ENCODE measurements at places on chromosomes 5 and 9.
A peak's percentile ranks its signal among the peaks of the same experiment; 100 is the strongest.

DNA sequence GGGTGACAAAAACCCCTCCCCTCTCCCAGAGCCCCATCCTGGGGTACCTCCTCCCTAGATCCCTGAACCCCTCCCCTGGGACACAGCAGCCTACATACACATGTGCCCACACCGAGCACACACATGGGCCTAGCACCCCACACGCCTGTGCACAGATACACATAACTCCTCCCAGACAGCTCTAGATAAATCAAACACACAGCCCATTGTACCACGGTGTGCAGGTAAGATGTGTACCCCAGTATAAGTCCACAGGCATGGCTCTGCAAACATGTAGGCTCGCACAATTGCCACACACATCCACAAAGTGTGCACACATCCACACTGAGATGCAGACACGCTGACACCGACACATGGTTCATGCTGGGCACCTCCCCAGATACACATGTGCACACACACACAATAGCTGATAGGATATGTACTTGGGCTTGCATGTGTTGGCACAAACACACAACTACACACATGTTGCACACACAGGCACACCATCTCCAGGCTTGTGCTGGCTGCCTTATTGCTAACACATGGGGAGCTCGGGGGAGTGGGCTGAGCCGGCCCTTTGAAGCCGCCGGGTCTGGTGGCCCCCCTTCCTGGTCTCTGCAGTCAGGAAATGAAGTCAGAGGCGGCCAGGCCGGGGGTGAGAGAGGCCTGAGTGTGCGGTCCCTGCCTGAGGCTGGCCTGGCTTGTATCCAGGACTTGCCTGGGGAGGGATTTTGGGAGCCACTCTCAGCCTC, 30.2 kb downstream of the GOLGA2 start:
- peaks cover 2% of the 10 kb centered on the region for H3K4me1 ChIP-seq
- H3K27me3 ChIP-seq: peaks cover 12% of the 10 kb centered on the region
- no peak overlapping the region for H3K4me3 ChIP-seq
- H3K36me3 ChIP-seq: peaks cover 8% of the 10 kb centered on the region

- H3K27ac ChIP-seq: no peak overlapping the region
- H3K4me3 ChIP-seq: no peak overlapping the region
- no peaks in the 10 kb centered on the region for H3K27me3 ChIP-seq
- H3K4me1 ChIP-seq: peaks cover 12% of the 10 kb centered on the region
- no peaks in the 10 kb centered on the region for H3K36me3 ChIP-seq
These were observed 61.8 kb upstream of the ZBTB43 start for GRCh38 chr9:126743041-126743440.

- no peak overlapping the region for H3K4me3 ChIP-seq
- H3K4me1 ChIP-seq: no peaks in the 10 kb centered on the region
- no peak overlapping the region for H3K27ac ChIP-seq
- no peaks in the 10 kb centered on the region for H3K27me3 ChIP-seq
- no peak for DNase-seq
These were observed 58.2 kb upstream of the PRR16 start for GRCh38 chr5:120405923-120406322.

- H3K4me3 ChIP-seq: no peak overlapping the region
- no peaks in the 10 kb centered on the region for H3K36me3 ChIP-seq
These were observed 258.4 kb downstream of the HCN1 start for GRCh38 chr5:45437752-45438151.

- no peak overlapping the region for H3K27ac ChIP-seq
- H3K4me1 ChIP-seq: peaks cover 2% of the 10 kb centered on the region
- H3K27me3 ChIP-seq: peaks cover 35% of the 10 kb centered on the region
- H3K4me3 ChIP-seq: no peak overlapping the region
These were observed 20.0 kb upstream of the NPM1 start for GRCh38 chr5:171367424-171368370.

DNA sequence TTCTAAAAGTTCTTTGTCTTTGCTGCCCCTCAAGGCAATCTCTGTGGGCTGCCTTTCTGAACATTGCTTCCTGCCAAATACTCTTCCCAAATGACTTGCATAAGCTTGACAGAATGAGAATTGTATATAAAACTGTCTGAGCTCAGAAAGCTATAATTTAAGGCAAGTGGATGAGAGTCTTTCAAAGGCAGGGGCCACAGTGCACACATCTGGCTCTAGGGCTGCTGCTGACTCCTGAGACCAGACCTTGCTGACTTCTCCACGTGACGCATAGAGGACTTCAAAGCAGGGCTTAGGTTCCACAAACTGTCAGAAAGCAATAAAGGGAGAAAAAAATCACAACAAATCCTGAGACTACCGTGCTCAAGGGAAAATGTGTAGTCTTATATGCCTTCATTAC, 79.4 kb upstream of the DIRAS2 start:
- no peak overlapping the region for H3K27ac ChIP-seq
- no peaks in the 10 kb centered on the region for H3K36me3 ChIP-seq
- no peak overlapping the region for H3K4me3 ChIP-seq
- H3K27me3 ChIP-seq: peaks cover 59% of the 10 kb centered on the region

GRCh38 chr5:79181419-79182022, 54.4 kb upstream of the JMY start:
- H3K27me3 ChIP-seq: no peaks in the 10 kb centered on the region
- no peaks in the 10 kb centered on the region for H3K36me3 ChIP-seq
- DNase-seq: no peak
- H3K4me3 ChIP-seq: no peak overlapping the region
- H3K27ac ChIP-seq: no peak overlapping the region
- no peaks in the 10 kb centered on the region for H3K4me1 ChIP-seq

GRCh38 chr5:44891116-44891515, 82.4 kb downstream of the MRPS30 start:
- no peak overlapping the region for H3K27ac ChIP-seq
- no peaks in the 10 kb centered on the region for H3K27me3 ChIP-seq
- no peak overlapping the region for H3K4me3 ChIP-seq
- no peaks in the 10 kb centered on the region for H3K36me3 ChIP-seq
- no peaks in the 10 kb centered on the region for H3K4me1 ChIP-seq
- no peak for DNase-seq

DNA sequence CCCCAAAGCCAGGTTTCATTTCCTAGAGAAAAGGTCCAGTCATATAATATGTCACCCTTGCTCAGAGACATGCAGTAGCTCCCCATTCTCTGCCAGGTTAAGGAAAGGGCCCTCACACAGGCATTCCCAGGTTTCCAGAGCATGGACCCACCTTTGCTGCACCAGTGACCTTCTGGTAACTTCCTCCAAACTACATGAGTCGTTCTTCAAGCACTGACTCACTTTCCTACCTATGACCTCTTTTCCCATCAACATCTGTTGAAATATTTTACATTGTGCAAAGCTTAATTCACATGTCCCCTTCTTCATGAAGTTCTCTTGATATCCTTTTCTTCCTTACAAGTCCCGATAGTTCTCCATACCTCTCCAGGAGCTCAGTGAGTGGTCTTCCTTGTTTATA, 25.9 kb downstream of the SH3TC2 start:
- peak overlapping the region; percentile 19 for H3K4me3 ChIP-seq
- no peak for DNase-seq
- peak overlapping the region; percentile 25 for H3K27ac ChIP-seq
- H3K27me3 ChIP-seq: peaks cover 7% of the 10 kb centered on the region
- H3K4me1 ChIP-seq: peaks cover 14% of the 10 kb centered on the region

GRCh38 chr5:103014983-103015382, 105.0 kb downstream of the GIN1 start:
- H3K36me3 ChIP-seq: peaks cover 5% of the 10 kb centered on the region
- no peak overlapping the region for H3K27ac ChIP-seq
- H3K4me3 ChIP-seq: no peak overlapping the region
- H3K4me1 ChIP-seq: no peaks in the 10 kb centered on the region

GRCh38 chr9:18398038-18398437, 75.9 kb upstream of the ADAMTSL1 start:
- no peak overlapping the region for H3K27ac ChIP-seq
- H3K27me3 ChIP-seq: no peaks in the 10 kb centered on the region
- H3K4me3 ChIP-seq: no peak overlapping the region
- no peaks in the 10 kb centered on the region for H3K4me1 ChIP-seq

DNA sequence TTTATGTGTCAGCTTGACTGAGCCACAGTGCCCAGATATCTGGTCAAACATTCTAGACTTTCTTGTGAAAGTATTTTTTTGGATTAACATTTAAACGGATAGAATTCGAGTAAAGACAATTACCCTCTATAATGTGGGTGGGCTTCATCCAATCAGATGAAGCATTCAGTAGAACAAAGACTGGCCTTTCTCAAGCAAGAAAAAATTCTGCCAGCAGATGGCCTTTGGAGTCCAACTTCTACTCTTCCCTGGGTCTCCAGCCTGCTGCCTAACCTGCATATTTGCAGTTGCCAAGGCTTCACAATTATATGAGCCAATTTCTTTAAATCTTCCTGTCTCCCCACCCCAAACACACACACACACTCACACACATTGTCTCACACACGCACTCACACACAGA, 86.4 kb downstream of the MED10 start:
- H3K4me1 ChIP-seq: no peaks in the 10 kb centered on the region
- H3K4me3 ChIP-seq: no peak overlapping the region
- no peak for DNase-seq

DNA sequence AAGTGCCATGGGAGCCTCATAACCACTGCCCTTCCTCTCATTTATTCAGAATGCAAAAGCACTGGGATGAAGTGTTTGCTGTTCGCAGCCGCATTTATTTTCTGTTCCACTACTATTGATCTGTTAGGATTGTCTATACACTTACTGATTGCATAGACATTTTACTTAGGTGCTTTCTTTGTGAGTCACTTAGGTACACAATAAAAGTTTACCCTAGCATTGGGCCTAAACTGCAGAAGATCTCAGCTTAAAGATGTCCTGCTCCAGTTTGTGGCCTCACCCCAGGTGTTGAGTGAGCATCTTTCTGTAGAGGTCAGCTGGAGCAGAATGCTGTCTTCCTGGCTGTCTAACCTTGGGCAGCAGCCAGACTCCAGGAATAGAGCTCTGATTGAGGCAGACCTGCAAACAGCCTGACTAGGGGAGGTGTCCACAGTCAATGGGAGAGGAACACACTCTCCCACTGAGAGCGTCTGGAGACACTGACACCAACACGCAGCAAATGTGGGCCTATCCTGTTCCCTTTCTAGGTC, 54.0 kb downstream of the GPR21 start:
- no peaks in the 10 kb centered on the region for H3K27me3 ChIP-seq
- H3K36me3 ChIP-seq: peaks cover 30% of the 10 kb centered on the region
- DNase-seq: no peak
- no peak overlapping the region for H3K4me3 ChIP-seq
- no peaks in the 10 kb centered on the region for H3K4me1 ChIP-seq

- DNase-seq: no peak
- H3K4me3 ChIP-seq: no peak overlapping the region
- H3K4me1 ChIP-seq: no peaks in the 10 kb centered on the region
- H3K36me3 ChIP-seq: peaks cover 3% of the 10 kb centered on the region
- H3K27ac ChIP-seq: no peak overlapping the region
- H3K27me3 ChIP-seq: no peaks in the 10 kb centered on the region
These were observed 580.4 kb downstream of the DTWD2 start for GRCh38 chr5:118407958-118408357.

DNA sequence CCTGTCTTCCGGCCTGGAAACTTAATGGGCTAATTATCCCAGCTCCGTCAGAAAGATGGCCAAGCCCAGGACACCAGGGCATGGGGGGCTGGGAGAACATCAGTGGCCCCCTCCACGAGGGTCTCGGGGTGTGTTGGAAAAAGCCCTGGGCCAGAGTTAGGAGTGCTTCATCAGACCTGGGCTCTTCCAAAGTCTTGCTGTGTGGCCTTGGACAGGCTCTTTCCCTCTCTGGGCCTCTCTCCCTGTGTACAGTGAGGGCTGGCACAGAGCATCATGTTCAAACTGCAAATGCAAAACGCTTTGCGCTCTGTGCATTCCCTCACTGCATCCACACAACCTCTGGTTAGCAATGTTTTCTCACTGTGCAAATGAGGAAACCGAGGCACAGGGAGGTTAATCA, 48.3 kb downstream of the ASS1 start:
- no peak overlapping the region for H3K27ac ChIP-seq
- peaks cover 66% of the 10 kb centered on the region for H3K27me3 ChIP-seq
- no peaks in the 10 kb centered on the region for H3K36me3 ChIP-seq
- no peaks in the 10 kb centered on the region for H3K4me1 ChIP-seq
- no peak for DNase-seq
- no peak overlapping the region for H3K4me3 ChIP-seq

GRCh38 chr5:92908952-92909601, 671.9 kb downstream of the NR2F1-AS1 start:
- no peak overlapping the region for H3K27ac ChIP-seq
- H3K4me3 ChIP-seq: no peak overlapping the region
- no peaks in the 10 kb centered on the region for H3K36me3 ChIP-seq
- no peaks in the 10 kb centered on the region for H3K4me1 ChIP-seq
- DNase-seq: no peak

DNA sequence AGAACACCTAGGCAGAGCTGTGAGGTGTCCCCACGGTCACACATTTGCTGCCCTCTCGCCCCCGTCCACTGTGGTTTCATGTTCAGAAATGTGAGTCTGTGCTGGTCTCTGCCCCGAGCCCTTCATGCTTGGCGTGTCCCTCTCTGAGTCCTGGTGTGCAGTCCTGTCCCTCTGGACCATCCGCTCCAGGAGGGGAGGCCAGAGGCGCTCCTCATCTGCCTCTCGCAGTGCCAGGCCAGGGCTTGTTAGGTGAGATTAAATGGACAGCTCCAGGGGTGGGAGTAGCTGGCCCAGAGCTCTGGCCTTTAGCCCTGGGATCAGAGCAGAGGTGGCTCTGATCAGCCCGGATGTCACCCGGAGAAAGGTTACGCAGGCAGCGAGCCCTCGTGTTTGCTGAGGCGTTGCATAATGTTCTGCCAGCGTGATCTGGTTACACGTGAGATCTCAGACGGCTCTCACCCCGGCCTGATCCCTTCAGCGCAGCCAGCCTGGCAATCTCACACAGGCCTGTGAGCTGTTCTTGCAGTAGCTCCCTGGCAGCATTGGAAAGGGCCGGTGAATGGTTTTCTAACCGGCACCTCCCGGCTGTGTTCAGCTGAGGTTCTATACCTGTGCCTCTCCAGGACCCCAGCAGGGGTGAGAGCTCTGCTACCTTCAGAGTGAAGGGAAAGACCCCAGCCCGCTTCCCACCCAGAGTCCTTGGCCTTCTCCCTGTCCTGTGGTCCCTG, 24.5 kb downstream of the PTGES2 start:
- H3K36me3 ChIP-seq: peaks cover 58% of the 10 kb centered on the region
- H3K27me3 ChIP-seq: no peaks in the 10 kb centered on the region
- no peak for DNase-seq
- peak overlapping the region; percentile 88 for H3K27ac ChIP-seq
- H3K4me1 ChIP-seq: peaks cover 16% of the 10 kb centered on the region
- H3K4me3 ChIP-seq: no peak overlapping the region

GRCh38 chr9:105887679-105888078, 193.3 kb downstream of the TMEM38B start:
- peaks cover 2% of the 10 kb centered on the region for H3K4me1 ChIP-seq
- DNase-seq: no peak
- H3K36me3 ChIP-seq: no peaks in the 10 kb centered on the region
- no peak overlapping the region for H3K27ac ChIP-seq
- H3K4me3 ChIP-seq: no peak overlapping the region
- H3K27me3 ChIP-seq: no peaks in the 10 kb centered on the region

GRCh38 chr5:96881511-96882115, 5.3 kb downstream of the ERAP2 start:
- H3K27me3 ChIP-seq: no peaks in the 10 kb centered on the region
- DNase-seq: no peak
- peaks cover 63% of the 10 kb centered on the region for H3K4me1 ChIP-seq
- H3K36me3 ChIP-seq: peaks cover 39% of the 10 kb centered on the region
- peak overlapping the region; percentile 56 for H3K4me3 ChIP-seq
- H3K27ac ChIP-seq: peak overlapping the region; percentile 27

GRCh38 chr5:139422307-139422893, 16.9 kb downstream of the DNAJC18 start:
- peak overlapping the region; percentile 44 for H3K27ac ChIP-seq
- H3K4me1 ChIP-seq: peaks cover 4% of the 10 kb centered on the region
- no peaks in the 10 kb centered on the region for H3K27me3 ChIP-seq
- peak; percentile 64 for DNase-seq
- peaks cover 36% of the 10 kb centered on the region for H3K36me3 ChIP-seq

- no peak overlapping the region for H3K27ac ChIP-seq
- no peak for DNase-seq
- H3K27me3 ChIP-seq: no peaks in the 10 kb centered on the region
- H3K36me3 ChIP-seq: peaks cover 5% of the 10 kb centered on the region
- H3K4me3 ChIP-seq: no peak overlapping the region
These were observed 97.3 kb downstream of the STARD4 start for GRCh38 chr5:111415053-111415452.
